ENCODE measurements at places on chromosomes 1 and 21.

DNA sequence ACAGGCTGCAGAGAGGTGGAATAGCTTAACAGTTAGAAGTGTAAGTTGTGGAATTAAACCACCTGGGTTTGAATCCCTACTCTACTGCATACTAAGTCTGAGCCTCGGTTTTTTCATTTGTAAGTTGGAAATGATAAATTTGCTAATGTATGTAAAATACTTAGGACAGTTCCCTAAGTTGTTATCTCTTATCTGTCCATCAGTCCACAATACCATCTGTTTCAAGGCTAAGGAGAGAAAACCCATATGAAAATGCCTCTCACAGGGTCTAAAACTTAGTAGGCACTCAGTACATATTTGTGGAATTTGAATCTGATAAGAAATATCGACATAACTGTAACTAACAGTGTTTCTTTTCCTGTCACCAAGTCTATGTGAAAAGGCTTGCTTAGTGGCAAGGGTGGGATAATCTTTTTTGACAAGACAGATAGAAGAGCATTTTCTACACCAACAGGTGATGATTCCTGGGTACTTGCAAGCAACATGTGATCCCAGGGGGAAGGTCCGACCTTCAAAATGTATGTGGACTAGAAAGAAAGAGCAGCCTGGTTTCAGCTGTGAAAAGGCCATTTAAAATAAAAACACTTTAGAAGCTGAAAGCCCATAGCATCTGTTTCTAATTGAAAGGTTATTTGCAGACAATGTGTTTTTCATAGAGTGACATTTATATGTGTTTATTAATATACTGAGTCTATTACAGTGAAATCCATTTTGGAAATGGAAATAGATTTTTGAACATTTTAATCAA lies 202.9 kb downstream of the HHAT start:
- no peak for DNase-seq

DNA sequence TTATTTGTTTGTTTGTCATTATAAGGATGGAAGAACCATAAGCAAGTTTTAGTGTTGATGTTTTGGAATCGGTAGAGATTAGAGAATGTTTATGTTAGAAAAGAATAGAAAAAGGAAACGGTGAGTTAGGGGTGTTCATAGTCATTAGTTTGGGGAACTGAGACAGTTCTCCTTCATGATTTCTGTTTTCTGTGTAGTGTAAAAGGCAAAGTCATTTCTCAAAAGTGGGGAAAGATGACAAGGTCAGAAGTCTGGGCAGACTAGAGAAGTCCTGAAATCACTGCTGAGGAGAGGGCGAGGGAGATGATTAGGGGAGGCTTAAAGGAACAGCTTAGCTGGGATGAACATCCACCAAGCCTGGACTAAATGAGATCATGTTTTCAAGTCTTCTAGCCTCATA lies 498.9 kb downstream of the TTLL7 start:
- DNase-seq, result no peak

DNA sequence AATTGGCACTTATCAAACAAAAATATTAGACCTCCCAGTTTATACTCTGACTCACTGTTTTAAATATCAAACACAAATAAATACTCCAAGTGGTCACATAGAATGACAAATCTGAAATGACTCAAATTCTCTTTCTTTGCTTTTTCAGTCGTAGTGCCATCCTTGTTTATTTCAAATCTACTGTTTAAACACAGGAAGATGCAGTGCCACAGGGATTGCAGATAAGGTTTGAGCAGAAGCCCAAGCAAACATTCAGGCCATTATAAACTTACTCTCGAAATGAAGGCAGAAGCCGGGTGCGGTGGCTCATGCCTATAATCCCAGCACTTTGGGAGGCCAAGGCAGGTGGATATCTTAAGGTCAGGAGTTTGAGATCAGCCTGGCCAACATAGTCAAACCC lies 255.4 kb upstream of the PLXNA2 start:
- no peak for DNase-seq

- DNase-seq, result no peak
These were observed 594.6 kb upstream of the ZP4 start for GRCh38 chr1:238485057-238485911.

DNA sequence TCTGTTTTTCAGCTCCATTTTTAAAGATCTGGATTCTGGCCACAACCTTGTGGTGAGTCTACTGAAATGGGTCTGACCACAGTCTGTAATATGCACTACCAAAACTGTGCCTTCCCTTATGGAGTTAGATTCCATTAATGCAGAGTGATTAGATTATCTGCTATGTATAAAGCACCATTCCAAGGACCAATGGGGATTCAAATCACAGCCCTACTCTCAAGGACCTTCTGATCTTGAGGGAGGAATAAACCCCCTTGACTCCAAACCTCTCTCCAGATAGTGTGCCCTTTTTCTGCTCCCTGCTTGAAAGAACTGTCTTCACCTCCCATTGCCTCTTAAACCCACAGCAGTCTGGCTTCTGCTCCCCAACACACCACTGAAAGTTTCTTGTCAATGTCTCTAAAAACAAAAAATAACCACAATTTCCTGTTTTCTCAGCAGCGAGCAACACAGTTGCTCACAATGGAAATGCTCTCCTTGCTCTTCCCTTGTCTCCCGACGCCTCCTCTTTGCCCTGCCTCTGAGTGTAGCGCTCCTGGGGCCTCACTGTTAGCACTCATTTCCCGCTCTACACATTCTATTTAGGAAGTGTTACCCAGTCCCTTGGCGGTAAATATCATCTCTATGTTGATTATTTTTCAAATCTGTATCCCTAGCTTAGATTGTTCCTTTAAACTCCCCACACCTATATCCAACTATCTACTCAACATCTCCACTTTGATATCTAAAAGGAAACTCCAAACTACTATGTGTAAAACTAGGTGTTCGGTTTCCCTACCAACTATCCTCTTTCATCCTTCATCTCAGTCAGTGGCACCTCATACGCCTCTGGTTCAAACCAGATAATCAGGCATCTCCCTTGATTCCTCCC lies 13.6 kb downstream of the PCNX2 start:
- peak; percentile 56 for DNase-seq

- no peak for DNase-seq
These were observed 1.6 kb downstream of the B3GALT2 start for GRCh38 chr1:193184776-193185175.

- no peak for DNase-seq
These were observed 82.1 kb upstream of the F3 start for GRCh38 chr1:94623560-94624148.

- DNase-seq, result no peak
These were observed 208.9 kb upstream of the GREM2 start for GRCh38 chr1:240820816-240821215.

DNA sequence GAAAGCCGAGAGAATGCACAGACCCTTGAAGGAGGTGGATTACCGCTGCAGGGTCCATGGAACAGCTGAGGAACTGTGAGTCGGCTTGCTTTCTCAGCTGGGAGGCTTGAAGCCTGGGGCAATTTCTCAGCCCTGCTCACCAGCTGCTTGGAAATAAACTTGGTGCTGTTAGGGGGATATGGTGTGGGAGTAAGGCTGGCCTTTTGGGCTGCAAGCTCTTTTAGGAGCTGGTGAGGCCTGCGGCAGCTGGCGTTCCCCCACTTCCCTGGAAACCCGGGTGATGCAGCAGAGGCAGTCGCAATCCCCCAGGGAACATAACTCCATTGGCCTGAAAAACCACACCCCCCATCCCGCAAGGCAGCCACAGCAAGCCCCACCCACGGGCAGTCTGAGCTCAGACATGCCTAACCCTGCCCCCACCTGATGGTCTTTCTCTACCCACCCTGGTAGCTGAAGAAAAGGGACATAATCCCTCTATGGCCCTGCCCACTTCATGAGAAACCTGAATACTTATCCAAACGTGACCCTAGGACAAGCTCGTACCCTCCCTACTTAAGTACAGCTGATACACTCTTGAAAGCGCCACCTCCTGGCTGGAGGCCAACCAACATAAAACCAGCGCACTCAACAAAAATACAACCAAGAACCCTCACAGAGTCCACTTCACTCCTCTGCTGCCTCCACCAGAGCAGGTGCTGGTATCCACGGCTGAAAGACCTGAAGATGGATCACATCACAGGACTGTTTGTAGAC lies 1995.8 kb downstream of the NCAM2 start:
- no peak for DNase-seq

DNA sequence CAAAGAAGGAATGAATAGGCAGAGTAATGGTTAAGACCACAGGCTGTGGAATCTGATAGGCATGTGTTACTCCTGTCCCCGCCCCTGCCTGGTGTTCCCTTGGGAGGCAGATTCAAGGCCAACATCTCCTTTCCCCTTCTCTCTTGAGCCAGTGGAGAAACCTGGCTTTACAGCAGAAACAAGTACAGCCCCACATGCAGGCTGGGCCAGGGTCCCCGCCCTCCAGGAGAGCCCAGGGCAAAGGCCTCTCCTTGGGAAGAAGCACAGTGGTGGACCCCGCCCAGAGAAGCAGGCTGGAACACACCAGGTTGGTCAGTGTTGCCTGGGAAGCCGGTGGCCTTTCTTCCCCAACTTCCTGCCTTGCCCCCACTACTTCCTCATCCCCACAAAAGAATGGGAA lies 6.8 kb downstream of the C1orf167 start:
- no peak for DNase-seq

DNA sequence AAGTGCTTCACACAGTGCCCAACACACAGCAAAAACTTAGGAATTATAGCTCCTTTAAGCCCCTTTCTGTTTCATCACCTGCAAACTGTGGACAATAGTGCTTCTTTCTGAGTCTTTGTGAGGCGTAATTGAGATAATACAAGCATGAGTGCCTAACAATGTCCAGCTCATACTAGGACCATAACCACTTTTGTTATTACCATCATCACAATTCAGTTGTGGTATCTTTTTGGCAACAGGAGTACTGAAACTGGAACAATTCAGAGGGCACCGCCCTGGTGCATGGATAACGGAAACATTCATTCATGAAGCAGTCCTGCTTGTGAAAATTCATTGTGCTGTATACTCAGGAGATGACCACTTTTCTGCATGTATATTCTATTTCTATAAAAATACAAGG lies 18.2 kb downstream of the DNAJC11 start:
- no peak for DNase-seq

GRCh38 chr1:212918824-212919223 lies 31.5 kb upstream of the VASH2 start:
- no peak for DNase-seq

- no peak for DNase-seq
These were observed 8.9 kb downstream of the COL16A1 start for GRCh38 chr1:31694964-31695313.

DNA sequence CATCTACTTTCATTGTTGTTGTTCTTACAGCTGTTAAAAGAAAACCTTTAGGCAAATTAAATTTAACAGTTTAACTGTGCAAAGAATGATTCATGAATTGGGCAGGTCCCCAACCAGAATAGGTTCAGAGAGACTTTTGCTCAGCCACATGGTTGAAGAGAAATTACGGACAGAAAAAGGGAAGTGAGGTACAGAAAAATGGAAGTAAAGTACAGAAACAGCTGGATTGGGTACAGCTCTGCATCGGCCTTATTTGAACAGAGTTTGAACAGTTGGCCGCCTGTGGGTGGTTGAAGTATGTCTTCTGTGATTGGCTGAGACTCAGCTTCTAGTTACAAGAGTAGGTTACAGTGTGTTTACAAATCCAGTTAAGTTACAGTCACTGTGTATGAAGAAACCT lies 210.1 kb downstream of the FGGY start:
- no peak for DNase-seq

DNA sequence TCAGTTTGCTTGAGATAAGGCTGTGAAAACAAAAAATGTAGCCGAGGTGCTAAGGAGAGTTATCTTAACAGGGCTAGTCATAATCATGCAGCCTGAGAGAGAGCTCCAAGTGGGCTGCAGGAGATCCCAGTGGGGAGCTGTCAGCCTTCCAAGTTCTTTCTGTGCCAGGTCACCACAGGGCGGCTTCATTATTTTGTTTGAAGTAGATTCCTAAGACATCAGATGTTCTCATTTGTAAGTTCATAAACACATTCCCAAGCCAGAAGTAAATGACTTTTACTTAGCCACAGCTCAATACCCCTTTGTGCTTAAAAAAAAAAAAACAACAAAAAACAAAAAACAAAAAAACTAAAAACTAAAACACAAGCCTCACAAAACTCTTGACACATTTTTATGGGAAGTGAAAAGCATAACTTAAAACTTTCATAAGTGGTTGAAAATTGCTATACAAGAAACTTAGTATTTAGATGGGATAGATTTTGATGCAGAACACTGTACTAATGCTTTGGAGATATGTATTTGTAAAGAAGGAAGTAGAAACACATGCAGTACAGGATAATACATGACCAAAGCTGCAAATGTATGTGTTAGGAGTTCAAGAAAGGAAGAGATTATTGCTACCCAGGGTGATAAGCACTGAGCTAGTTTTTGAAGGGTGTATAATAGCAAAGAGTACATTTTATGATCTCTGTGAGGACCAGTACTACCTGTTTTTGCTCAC lies 8.6 kb downstream of the CDC14A start:
- no peak for DNase-seq

DNA sequence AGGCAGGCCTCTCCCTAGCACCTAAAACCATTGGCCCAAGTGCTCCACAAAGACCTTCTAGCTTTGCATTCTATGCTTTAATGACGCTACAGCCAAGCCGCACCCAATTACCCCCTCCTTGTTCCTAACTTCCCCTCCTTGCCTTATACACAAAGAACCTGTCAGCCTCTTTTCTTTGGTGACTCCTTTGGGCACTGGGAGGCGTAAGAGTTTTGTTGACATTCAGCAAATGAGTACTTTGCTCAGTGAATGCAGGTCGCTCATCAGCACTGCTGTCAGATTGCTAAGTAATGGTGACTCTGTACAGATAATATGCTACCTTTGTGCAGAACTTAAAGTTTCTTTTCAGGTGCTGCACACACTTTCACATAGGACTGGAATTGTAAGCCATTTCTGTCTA lies 187.6 kb upstream of the FAM78B start:
- no peak for DNase-seq

- no peak for DNase-seq
These were observed 6.5 kb upstream of the HTR6 start for GRCh38 chr1:19658186-19658585.

- DNase-seq, result no peak
These were observed 4.1 kb upstream of the EPS8L3 start for GRCh38 chr1:109767637-109768334.

DNA sequence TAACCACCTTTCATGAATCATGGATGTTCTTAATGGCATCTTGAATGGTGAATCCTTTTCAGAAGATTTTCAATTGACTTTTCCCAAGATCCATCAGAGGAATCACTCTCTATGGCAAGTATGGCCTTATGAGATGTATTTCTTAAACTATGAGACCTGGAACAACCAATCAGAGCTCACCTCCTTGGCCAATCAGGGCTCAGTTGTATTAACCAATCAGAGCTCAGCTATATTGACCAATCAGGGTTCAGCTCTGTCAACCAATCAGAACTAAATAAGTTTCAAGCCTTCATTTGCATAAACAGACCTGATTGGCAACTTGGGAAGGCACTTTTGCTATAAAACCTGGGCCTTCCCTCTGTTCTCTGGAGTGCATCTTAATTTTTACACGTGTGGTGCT lies 13.6 kb upstream of the FAM3B start:
- no peak for DNase-seq
